ENCODE measurements at places on chromosomes 3 and 15.

- DNase-seq, result no peak
These were observed 364.3 kb upstream of the ADAMTS9 start for GRCh38 chr3:65052101-65052500.

DNA sequence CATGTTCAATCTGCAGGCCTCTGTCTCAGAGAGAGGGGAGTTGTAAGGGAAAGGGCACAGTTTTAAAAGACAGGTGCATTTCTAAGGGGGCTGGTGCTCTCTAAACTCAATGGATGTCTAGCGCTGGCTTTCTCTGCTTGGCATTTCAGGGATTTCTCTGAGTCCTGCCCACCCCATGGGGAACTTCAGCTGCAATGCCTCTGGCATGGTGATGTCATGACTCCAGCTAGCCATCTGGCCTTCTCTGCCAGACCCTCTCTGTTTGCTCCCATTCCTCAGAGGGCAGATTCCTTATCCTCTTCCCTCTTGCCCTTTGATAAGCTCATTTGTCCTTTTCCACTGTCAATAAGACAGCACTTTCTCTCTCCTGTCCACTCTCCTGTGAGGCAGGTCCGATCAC is 40.8 kb downstream of the RPLP1 start:
- DNase-seq, result no peak

DNA sequence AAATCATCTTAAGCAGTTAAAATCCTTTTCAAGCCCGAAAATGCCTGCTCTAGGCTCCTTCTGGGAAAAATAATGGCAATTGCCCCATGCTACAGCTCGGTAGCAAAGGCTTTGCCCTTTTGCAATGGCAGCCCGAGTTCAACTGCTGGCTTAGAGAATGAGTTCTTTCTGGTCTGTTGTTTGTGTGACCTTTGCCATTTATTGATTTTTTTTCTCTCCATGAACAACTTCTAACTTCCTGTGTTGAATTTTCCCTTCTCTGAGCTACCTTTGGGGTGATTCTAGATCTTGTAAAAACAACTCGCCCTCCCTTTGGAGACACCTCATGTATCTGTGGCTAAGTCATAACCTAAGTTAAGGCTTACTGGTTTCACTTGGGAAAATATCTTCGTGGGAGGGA is 139.3 kb downstream of the PLCH1 start:
- DNase-seq, result no peak

DNA sequence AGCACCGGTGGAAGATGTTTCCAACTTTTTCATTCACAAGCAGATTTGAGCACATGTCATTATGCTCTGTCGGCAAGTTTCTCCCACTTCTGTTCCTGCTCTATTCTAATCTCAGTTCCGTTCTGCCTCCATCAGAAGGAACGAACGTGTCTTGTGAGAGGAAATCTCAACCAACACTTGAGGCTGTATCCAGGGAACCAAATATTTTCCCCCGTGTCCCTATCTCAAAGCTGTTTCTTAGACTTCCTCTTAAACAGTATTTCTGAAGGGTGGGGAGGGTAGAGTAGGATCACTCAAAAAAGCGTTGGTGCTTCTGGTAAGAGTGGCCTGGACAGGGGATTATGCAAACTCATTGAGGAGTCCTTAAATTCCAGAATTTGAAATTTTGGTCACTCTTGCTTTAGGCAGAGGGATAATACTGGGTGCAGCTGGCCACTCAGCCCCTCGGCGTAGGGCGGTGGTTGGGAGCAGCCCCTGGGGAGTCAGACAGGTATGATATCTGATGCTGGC is 54.9 kb downstream of the FRMD4B start:
- DNase-seq, result no peak

- no peak for DNase-seq
These were observed 44.5 kb upstream of the MAGEF1 start for GRCh38 chr3:184756151-184757021.

GRCh38 chr3:8518138-8518537 is 16.5 kb downstream of the LMCD1 start:
- DNase-seq, result no peak

- no peak for DNase-seq
These were observed 1.3 kb downstream of the DMXL2 start for GRCh38 chr15:51621155-51621765.

- DNase-seq, result no peak
These were observed 38.7 kb downstream of the ARNT2 start for GRCh38 chr15:80442728-80443403.

- no peak for DNase-seq
These were observed at the start of gene VGLL3 for GRCh38 chr3:86990734-86991481. VGLL3 (minus strand) TSS chr3:86991149; CDS start chr3:86990743, 406 bp downstream.

DNA sequence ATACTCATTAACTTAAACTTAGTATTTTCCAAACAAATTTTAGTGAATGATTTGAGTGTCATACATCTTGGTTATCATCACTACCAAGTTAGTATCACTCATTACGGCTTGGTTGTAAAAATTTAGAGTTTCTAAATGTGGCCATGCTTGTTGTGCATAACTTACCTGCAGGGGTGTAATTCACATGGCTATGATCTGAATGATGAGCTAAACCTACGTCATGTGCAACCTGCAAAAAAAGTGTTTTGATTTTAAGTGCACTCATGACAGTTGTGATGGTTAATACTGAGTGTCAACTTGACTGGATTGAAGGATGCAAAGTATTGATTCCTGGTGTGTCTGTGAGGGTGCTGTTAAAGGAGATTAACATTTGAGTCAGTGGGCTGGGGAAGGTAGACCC is 17.6 kb upstream of the CLDN16 start:
- DNase-seq, result no peak

DNA sequence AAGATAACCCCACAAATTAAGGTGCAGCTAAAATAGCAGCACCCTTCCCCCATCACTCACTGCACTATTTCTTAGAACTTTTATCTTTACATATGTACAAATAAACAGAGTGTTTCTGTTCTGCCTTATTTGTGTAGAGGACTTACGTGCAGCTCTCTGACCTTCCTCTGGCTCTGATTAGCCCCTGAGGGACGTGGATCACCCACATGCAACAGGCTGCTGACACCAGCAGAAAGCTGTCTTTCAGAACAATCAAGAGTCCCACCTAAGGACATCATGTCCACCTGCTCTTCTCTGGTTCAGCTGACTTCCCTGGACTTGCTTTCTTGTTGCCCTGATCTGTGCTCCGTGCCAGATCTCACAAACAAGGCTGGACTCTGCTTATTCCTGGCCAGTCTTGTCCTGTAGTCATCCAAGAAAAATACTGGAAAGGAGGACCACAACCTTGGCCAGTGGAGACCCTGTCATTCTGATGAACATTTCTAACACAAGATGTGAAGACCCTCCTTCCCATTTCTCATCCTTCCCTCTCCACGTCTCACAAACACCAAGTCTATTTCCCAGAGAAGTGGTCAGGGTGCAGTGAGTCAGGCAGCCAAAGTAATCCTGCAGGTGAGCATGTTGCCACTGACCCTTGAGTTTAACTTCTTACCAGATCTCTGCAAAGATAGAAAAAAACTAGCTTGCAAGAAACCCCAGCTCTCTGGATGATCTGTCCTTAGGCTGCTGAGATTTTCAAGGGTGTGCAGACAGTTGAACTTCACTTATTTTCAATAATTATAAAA is 243.6 kb upstream of the ICE2 start:
- DNase-seq, result no peak

DNA sequence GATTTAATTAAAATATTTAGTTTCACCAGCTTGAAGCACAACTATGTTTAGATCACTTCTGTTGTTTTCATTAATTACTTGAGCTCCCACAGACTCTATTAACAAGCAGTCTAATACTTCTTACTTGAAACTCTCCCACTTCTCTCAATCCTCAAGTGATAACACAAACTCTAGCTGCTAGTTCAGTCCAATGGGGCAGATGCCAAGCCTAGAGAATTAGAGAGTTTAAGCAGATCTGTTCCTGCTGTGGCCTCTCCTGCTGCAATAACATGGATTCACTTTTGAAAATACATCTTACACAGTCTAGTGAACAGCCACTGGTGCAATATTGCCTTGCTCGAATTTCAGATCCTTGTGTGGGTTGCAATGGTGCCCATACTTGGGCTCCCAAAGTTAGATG is 566.4 kb upstream of the SGO1 start:
- DNase-seq, result no peak

DNA sequence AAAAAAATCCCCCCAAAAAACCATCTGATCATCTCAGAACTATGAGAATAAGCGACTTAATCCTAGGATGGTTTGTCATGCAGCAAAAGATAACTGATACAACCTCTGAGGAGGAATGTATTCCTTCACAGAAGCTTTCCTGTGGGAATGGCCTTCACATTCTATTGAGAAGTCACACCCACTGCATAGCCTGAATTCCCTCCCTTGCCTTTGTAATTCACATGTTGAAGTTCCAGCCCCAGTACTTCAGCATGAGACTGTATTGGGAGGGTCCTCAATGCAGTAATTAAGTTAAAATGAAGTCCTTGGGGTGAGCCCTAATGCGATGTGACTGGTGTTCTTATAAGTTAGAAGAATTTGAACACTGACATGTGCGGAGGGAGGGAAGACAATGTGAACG is 395.2 kb downstream of the TUSC7 start:
- no peak for DNase-seq

DNA sequence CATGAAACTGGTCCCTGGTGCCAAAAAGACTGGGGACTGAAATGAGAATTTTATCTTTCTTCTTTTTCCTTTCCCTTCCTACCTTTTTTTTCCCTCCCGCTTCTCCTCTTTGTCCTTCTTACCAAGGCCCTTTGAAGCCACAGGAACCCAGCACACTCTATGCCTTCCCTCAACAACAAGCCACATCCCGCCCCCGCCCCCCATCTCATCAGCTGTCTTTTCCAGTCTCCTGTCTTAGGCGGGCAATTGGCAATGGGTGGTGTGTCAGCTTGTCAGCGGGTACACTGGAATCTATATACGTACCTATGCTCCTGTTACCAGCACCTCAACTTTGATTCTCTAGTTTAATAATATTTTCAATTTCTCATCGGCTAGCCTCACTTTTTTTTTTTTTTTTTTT is 56.3 kb upstream of the CHD2 start:
- DNase-seq, result no peak

DNA sequence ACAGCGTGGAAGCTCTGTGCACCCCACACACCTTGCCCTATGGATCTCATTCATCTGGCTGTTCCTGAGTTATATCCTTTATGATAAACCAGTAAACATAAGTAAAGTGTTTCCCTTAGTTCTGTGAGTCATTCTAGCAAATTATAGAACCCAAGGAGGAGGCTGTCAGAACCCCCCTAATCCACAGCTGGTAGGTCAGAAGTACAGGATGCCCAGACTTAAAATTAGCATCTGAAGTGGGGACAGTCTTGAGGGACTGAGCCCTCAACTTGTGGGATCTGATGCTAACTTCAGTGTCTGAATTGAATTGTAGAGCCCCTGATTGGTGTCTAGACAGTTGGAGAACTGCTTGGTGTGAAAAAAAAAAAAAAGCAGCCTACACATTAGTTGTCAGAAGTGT is 75.1 kb downstream of the B3GNT5 start:
- no peak for DNase-seq

DNA sequence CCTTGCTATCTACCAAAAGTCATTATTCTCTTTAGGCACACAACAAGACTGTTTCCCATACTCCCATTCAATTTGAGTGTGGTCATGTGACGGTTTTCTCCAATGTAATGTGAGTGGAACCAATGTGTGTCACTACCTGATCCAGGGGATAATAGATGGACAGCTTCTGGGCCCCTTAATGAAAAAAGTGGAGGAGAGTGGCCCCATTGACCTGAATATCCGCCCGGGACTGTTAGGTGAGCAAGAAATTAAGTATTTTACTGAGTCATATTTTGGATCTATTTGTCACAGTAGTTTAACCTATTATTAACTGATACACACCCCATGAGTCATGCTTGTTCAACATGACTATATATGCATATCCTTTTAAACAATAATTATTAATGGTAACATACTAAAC is 15.1 kb upstream of the ARID3B start:
- DNase-seq, result no peak

GRCh38 chr3:143331350-143331749 is 211.8 kb downstream of the CHST2 start:
- no peak for DNase-seq

DNA sequence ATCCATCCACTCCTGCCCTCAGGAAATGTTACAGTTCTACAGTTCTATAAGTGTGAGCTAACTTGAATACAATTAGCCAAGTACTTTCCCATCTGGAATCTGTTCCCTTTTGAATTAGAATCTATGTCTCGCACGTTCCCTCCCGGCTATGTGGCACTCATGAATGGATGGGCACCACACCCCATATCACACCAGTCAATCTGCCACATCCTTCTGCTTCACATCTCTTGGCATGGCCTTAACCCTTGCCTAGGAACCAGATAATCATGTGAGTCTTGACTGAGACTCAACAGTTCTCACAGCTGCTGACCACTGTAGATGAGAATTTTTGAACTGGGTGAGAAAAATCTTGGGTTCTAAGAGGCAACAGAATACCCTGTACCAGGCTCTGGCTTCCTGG is 180.2 kb downstream of the TNIK start:
- no peak for DNase-seq

- no peak for DNase-seq
These were observed 20.5 kb downstream of the SLC35A5 start for GRCh38 chr3:112582244-112582874.

- DNase-seq, result no peak
These were observed 73.3 kb downstream of the PTPRG start for GRCh38 chr3:61634678-61635077.

- peak; percentile 31 for DNase-seq
These were observed 165.6 kb downstream of the NSMCE3 start for GRCh38 chr15:29103824-29104565.

- peak; percentile 45 for DNase-seq
These were observed 203.4 kb downstream of the ADAMTS9 start for GRCh38 chr3:64484289-64484992.

GRCh38 chr3:77038468-77038929 is 1.4 kb upstream of the ROBO2 start:
- peak; percentile 57 for DNase-seq

DNA sequence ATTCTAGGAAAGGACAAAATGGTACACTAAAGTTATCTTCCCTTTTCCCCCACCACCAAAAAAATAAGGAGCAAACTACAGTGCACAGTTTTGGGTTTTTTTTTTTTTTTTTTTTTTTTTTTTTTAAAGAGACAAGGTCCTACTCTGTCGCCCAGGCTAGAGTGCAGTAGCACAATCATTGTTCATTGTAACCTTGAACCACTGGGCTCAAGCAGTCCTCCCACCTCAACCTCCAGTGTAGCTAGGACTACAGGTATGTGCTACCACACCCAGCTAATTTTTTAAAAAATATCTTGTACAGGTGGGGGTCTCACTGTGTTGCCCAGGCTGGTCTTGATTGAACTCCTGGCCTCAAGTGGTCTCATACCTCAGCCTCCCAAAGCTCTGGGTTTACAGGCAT is 14.9 kb downstream of the SETD5 start:
- DNase-seq, result no peak

- DNase-seq, result no peak
These were observed 244.7 kb upstream of the ST8SIA2 start for GRCh38 chr15:92149029-92149428.

DNA sequence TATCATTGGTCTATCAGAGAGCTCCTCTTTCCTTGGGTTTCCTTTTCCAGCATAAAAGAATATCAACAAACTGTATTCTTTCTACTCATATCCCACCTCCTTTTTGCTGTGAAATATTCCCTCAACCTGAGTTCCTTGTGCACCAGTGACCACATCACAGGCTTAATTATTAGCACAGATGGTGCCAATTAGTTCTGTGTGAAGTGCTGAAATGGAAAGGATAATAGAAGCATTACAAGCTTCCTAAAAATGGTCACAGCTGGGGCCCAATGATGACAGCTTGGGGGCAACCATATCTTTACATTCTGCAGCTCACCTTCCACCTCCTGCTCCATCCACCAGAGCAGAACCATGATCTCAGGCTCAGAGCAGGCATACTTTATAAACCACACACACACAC is 84.6 kb downstream of the ANO10 start:
- no peak for DNase-seq

GRCh38 chr3:51336261-51336660 is 48.8 kb upstream of the MANF start:
- DNase-seq, result no peak

Data from NCI-H774 (cell line).